ENCODE measurements at places on chromosomes 11 and 22.

DNA sequence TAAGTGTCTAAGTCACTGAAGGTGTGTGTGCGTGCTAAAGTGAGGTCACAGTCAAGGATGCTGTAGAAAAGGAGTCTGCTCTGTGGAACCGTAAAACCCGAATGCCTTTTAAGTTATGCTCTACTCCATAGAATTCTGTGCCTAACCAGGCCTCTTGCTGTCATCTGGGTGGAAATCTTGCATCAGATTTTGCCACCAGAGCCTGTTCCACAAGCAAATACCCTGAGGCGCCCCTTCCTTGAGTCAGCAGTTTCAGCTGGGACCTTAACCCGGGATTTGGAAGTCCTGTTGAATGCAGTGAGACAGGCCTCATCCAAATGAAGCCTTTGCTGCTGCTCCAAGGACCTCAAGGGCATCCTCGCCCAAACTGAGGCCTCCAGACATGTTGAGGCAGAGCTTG lies 109.8 kb downstream of the WNT11 start:
- DNase-seq: no peak

DNA sequence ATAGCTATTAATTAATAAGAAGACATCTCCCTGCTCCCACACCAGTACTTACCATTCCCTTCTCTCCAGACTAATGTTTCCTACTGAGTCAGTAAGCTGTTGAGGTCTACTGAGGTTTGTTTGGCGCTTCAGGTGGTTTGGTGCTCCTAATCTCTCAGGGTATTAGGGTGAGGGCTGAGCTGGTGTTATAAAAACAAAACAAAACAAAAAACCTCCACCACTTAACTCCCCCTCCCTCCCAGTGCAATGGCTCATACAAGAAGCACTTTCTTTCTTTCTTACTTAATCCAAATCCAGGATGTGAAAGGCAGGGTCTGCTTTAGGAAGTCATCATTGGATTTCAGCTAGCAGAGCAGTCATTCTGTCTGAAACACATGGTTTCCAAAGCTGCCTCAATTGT lies 15.3 kb downstream of the CSTPP1 start:
- no peak for DNase-seq

GRCh38 chr11:35907648-35908431 lies 36.0 kb upstream of the LDLRAD3 start:
- no peak for DNase-seq

DNA sequence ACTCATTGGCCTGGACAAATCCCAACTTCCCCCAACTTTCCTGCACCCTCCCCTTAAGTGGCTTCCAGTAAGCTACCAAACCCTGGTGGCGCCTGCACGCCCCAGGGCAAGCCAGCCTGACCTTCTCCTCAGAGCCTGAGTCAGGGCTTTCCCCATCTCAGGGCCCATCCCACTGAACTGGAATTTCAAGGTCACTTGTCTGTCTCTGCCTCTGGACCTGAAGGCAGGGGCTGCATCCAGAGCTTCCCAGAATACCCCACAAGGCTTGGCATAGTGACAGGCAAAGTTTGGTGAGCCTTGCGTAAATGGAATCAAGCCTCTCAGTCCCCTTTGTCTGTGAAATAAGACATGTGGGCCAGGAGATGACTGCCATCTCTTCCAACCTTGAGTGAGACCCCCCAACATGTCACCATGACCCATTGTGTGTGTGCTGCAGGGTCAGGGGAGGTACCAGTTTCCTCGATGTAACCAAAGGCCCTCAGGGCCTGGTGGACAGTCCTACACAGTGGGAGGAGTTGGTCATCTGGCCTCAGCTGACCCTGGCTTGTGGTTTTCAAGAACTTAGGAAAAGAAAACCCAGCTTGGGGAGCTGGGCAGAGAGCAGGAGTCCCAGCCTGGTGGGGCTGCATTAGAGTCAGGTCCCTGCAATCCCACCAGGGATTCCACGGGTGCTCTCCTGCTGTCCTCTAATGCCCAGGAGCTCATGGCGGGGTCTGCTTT lies 8.9 kb downstream of the ALX4 start:
- no peak for DNase-seq

DNA sequence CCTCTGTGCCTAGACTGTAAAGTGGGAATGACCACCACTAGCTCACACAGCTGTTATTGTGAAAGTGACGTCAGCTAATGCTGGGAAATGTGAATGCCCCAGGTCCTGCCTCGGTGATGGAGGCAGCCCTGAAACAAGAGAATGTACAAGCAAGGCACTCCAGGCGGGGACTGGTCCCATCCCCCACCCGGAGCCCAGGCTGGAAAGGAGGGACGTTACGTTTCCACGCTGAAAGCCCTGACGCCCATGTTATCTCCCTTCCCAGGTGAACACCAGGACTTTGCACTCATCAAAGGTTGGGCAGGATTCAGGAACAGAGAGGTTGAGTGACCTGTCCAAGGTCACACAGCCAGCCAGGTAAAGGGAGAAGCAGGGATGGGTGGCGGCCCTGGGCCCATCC lies 784 bp downstream of the SULT4A1 start:
- no peak for DNase-seq

All from NCI-H446 treated with DMSO at 0.1 percent for 48 hours (cell line).